ENCODE measurements at places on chromosomes 2 and 18.

- DNase-seq = peak; percentile 36
Observed at GRCh38 chr2:86253424-86253823, 54.2 kb downstream of the MRPL35 start.

- DNase-seq = no peak
Observed at GRCh38 chr2:210456571-210456970, 20.0 kb downstream of the LANCL1 start.

GRCh38 chr2:65654496-65654895 is 222.1 kb upstream of the SPRED2 start:
- no peak for DNase-seq

DNA sequence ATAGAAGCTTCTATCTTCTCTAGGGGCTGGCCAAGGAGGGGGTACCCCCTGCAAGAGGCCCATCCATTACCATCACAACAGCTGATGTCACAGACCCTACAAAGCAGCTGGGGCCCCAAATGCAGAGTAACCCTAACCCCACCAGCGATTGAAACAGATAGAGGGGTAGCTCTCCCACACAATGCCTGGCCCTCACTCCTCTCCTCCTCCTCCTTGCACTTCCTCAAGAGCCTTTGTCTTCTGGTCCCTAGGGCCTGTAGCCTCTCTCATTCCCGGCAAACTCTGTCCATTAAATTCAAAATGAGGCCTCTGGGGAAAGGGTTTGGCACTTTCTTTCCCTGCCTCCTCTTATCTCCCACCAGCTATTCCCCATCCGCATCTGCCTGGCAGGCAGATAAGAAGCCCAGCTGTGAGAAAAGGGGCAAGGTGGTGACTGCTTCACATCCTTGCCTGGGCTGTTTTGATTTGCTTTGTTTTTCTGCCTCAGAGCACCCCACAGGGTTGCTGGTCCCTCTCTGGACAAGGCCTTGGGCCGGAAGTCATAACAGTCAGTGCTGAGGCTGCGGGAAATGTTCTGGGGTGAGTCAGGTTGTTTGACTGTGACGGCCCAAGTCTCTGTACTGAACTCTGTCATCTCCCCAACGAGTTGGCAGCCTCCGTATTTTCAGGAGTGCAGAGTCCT is 26.1 kb upstream of the CYP26B1 start:
- no peak for DNase-seq

- DNase-seq = no peak
Observed at GRCh38 chr2:224561234-224562005, 23.7 kb downstream of the CUL3 start.

DNA sequence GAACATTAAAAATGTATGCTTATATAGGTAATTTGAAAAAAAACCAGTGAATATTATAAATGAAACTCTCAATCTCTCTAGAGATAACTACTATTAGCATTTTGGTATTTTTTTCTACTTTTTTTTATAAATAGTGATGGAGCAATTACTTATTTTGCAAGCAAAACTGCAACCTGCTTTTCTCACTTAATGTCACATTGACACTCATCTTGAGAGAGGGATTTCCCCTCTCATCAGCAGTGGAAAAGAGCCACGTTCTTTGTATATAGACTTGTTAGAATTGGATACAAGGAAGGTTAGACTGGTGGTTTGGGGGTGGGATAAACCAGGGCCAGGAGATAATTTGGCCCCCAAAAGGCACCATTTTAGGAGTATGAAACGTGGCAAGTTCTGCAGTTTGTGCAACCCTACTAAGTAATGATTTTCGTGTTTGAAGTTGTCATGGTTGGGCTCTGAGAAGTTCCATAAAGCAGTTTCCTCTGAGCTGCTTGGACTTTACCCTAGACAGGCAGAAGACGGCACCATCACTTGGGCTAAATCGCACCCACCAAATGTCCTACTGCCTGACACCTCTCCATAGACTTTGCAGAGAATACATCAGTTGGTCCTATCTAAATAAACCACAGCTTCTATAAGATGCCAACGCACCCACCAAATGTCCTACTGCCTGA is 194.0 kb downstream of the ACTR3 start:
- no peak for DNase-seq

- DNase-seq = no peak
Observed at GRCh38 chr18:63378919-63379638, 12.1 kb upstream of the KDSR start.

All from inflammatory macrophage (primary cell).